ENCODE measurements at places on chromosomes 7 and 10.
A peak's percentile ranks its signal among the peaks of the same experiment; 100 is the strongest.

- DNase-seq: no peak
Measured at GRCh38 chr7:75962607-75963380, 31.6 kb downstream of the TMEM120A start.

GRCh38 chr10:1738950-1739349 lies 1.6 kb upstream of the ADARB2 start:
- DNase-seq: no peak

DNA sequence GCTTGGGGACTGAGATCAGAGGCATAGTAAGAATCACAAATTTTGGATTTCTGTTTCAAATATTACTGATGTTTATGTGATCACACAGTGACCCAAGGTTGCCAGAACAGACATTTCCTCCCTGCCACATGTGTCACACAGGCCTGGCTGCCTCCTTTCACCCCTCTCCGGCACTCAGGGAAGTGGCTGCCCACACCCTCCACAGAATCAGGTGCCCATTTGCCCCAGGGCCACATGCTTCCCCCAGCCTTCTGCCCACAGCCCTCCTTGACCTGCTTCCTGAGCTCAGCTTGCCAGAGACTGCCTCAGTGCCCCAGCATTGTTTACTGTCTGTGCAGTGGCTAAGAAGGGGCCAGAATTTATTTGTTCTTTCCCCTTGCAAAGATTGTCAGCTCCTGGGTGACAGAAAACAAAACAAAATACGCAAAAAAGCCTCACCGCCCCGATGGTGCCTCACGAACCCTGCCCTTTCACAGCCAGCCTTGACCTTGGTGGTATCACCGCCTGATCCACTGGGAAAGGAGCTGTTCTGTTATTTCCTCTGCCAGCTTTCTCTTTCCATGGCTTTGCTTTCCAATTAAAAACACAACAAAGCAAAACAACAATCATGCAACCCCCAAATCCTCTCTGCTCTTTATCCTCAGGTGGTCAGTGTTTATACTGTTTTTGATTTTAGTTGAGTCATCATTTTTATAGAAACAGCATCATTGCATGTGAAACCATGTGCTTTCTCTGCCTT lies 52.8 kb downstream of the CHN2 start:
- no peak for DNase-seq

GRCh38 chr7:28316489-28316888 lies 95.8 kb upstream of the CREB5 start:
- peak; percentile 88 for DNase-seq

GRCh38 chr7:139981511-139981895 lies 81.2 kb downstream of the PARP12 start:
- DNase-seq: no peak

- DNase-seq: no peak
Measured at GRCh38 chr10:26468700-26469099, 30.6 kb downstream of the APBB1IP start.

DNA sequence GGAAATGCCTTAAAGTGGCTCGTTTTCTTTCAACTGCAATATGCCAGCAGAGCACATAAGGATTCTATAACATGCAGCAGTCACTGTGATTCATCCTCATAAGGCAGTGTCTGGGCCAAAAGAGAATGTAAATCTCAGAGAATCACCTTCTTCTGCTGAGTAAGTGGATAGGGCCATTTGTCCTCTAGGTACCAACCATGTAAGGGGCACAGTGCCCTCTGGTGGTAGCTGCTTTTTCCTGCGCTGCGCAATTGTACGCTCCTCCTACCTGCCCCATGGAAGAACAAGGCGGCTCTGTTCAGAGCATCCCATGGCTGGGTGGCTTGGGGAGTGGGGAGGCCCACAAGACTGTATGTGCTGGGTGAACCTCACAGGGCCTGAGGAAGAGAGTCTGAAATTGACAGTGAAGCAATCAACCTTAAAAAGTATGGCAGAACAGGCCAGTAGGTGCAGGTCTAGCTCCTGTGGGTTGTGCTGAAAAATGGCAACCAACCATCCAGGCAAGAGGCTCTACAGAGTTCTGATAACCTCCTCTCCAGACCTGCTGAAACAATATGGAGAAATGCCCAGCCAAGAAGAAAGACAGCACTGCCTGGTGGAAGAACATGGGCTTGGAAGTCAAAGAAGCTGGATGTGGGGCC lies 78.6 kb upstream of the C10orf90 start:
- DNase-seq: peak; percentile 67

DNA sequence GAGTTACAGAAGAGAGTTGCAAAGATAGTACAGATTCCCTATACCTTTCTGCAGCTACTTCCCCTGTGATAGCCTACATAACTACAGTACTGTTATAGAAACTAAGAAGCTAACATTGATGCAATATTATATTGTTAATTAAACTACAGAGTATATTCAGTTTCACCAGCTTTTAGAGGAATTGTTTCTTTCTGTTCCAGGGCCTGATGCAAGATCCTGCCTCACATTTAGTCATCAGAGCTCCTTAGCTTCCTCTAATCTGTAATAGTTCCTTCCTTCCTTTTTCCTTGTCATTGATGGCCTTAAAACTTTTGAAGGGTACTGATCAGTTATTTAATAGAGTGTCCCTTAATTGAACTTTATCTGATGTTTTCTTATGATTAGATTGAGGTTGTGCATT lies 56.8 kb downstream of the SDHAF3 start:
- no peak for DNase-seq

DNA sequence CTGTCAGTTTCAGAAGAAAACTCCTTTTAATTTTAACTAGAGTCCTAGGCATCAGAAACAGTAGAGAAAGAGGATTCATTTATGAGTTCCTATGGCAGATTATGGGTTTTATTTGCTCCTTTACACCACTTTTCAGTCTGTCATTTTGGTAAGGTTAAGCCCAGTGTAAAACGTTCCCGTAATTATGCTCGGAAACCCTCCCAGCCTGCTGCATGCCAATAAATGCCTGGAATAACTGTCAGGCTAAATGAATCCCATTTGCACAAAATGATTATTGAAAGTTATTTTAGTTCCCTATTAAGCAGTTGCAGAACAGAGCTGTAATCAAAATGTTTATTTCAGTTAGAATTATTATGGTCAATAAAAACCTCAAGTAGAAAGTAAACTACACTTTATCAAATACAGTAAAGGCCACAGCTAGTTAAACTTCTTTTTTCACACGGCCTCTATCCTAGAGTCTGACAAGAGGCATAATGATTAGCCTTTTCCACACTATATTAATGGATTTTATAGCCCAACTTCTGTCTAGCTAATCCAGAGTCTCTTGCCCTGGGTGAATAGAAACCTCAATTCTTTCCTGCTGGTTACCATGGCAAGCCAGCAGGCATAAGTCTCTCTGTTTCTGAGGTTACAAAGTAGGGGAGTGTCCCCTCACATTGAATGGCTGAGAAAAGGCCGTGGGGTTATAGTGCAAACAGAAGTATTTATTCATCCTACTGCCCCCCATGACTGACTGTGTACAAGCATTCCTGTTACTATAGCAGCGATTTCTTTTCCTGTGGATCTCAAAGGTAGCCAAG lies 80.8 kb upstream of the NPVF start:
- DNase-seq: no peak

- DNase-seq: no peak
Measured at GRCh38 chr7:43496596-43496995, 86.3 kb upstream of the STK17A start.

DNA sequence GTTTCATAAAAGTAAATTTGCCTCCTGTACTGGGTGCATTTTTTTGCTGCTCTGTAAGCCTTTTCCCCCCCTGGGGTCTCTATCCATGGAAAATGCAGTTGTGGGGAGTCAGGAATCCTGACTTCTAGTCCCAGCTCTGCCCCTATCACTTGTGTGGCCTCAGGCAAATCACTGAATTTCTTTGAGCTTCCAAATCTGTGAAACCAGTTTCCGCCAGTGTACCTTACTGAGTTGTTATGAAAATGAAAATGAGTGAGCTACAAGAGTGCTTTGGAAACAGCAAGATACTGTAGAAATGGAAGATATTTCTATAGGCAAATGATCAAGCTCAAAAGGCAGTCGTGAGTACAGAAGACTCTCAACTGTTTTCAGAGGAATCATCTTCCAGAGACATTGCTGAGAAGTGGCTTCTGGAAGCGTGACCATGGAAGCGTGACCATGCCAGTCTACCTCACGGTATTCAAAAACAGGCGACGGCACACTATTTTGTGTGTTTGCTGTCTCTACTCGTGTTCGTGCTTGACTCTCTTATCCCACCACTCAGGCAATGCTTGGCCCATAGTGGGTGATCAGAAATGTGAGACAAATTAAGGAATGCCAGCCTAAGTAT lies 107.4 kb downstream of the ATXN7L1 start:
- no peak for DNase-seq

DNA sequence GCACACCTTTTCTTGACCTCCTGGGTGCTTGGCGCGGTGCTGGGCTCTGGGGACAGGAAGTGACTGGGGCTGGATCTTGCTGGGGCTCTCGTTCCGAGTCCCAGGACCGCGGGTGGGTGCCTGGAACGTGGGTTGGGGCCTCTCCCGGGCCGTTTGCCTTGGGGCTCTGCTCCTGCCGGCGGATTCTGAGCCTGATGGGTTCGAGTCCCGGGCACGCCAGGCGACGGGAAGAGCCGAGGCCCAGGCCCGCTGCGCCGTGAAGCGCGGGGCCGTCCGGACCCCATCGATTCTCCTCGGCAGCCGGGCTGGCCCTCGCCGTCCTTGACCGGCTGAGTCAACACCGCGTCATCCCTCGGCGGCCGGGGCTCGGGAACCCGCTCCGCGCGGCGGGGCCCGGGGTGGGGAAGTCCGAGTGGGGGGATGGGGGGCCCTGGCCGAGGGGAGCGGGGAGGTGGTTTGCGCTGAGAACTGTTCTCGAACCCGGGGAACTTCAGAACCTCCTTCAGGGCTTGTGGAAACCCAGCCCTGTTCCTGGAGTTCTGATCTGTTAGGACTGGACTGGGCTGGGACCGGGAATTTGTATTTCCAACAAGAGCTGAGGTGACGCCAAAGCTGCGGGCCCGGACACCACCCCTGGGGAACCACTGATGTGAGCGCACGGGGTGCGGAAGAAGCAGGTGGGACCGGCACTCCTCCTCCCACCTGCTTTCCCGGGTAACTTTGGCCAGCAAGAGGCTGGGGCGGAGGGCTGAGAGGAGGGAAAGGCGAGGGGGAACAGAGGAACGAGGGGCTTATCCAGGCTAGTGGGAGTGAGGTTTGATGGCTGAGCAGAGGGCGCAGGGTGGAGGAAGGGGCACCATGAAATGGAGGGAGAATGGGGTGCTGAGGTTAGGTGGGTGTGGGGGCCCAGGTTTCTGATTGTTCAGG lies 6.2 kb downstream of the HHEX start:
- no peak for DNase-seq

DNA sequence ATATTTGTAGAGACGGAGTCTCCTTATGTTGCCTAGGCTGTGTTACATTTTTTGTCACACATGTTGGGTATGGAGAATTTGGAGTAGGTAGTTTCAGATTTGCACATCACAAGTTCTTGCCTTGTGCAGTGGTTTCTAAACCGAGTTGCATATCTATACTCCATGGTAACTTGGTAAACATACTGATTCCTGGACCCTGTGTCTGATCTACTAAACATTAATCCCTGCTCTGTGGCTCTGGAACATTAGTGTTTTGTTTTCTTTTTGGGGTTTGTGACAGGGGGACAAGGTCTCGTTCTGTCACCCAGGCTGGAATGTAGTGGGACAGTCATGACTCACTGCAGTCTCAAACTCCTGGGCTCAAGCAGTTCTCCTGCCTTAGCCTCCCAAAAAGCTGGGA lies 24.7 kb downstream of the AUTS2 start:
- DNase-seq: no peak

GRCh38 chr7:34074421-34074820 lies 169.1 kb downstream of the BMPER start:
- DNase-seq: no peak

GRCh38 chr10:92822060-92822634 lies 26.2 kb upstream of the EXOC6 start:
- peak; percentile 64 for DNase-seq

GRCh38 chr7:12620371-12620770 lies 49.9 kb downstream of the SCIN start:
- no peak for DNase-seq

DNA sequence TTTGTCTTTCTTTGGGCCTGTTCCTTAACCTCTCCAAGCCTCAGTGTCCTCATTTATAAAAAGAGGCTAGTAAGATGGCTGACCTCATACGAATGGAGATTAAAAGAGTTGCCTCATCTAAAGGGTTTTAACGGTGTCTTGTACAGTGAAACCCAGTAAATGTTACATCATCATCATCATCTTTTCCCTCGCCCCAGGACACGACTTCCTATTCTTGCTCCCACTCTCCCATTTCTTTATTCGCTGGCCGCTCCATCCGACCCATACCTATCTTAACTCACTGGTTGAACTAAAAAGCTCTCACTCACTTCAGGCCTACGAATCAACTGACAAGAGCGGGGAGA lies 554 bp downstream of the FRA10AC1 start:
- DNase-seq: no peak

DNA sequence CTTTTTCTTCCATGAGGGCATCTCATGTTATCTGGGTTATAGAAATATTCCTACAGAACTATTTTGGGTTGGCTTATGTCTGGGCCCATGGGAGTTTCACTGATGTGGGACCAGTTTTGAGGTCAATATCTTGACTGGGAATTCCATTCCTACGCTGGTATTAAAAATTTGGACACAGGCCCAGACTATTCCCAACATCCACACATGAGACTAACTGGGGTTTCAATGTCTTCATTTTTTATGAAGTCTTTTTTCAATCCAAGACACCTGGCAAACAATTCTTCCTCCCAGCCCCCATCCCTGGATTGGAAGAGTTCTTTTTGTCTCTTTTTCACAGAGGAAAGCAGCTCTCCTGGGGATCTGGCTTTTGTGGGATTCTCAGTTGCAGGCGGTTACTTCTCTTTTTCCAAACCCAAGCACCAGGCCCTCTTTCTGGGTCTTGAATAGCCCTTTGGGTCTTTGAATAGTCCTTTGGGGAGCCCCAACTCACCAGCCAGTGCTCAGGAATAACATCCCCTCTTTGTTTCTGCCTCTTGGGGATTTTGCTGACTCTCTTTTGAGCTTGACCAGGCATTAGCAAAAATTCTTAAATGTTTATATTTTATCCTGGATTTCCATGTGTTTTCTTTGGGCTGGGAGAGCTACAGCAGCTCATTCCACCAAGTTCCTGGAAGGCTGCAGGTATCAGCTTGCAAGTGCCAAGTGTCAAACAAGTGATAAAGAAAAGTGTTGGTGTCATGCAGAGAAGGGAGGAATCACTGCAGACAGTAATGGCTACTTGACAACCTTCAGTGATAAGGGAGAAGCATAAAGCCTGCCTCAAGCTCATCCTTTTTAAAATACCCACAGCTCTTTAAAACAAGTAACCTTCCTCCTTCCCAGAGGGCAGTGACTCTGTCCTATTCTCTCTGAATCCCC lies 234.3 kb downstream of the ADAM12 start:
- DNase-seq: no peak

DNA sequence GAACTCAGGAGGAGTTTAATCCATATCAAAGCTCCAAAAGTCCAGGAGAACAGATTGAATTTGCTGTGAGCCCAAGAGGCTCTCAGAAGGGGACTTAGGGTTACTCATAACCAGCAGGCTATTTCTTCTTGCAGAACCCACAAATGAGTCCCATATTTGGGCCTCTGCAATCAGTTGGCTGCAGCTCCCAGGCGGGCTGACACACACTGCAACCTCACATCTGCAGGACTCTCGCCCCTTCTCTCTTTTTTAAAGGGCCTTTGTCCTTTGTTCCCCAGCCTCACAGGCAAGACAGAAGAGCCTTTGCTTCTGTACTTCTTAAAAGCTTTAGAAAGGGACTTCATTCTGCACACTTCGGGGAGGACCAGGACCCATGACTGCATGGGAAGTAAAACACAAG lies 26.7 kb downstream of the CREB3L2 start:
- no peak for DNase-seq
